ENCODE measurements at places on chromosomes 4 and X.

- no peak for DNase-seq
These were observed 21.0 kb upstream of the RASGEF1B start for GRCh38 chr4:81492606-81493230.

GRCh38 chrX:13151828-13152517, 107.6 kb upstream of the FAM9C start:
- DNase-seq, result no peak

DNA sequence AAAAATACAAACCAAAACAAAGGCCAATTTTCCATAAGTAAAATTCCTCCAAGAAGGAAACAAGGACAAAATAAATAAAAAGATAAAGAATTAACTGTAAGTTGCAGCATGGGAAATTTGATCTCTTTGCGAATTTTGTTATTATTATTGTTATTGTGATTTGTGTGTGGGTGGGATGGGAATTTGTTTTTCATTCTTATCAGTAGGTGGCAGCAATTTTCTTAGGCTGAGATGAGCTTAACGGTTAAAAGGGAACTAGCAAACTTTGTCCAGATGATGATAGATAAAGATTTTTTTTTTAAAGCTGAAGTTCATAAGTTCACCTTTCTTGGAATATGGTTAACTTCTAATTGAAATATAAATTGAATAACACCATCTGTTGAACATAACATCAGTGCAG, 83.2 kb upstream of the IL1RAPL2 start:
- no peak for DNase-seq

- no peak for DNase-seq
These were observed 166.0 kb downstream of the FRMPD4 start for GRCh38 chrX:12304261-12304660.

GRCh38 chrX:152926279-152926678, 28.4 kb downstream of the ZNF185 start:
- DNase-seq, result peak; percentile 48

DNA sequence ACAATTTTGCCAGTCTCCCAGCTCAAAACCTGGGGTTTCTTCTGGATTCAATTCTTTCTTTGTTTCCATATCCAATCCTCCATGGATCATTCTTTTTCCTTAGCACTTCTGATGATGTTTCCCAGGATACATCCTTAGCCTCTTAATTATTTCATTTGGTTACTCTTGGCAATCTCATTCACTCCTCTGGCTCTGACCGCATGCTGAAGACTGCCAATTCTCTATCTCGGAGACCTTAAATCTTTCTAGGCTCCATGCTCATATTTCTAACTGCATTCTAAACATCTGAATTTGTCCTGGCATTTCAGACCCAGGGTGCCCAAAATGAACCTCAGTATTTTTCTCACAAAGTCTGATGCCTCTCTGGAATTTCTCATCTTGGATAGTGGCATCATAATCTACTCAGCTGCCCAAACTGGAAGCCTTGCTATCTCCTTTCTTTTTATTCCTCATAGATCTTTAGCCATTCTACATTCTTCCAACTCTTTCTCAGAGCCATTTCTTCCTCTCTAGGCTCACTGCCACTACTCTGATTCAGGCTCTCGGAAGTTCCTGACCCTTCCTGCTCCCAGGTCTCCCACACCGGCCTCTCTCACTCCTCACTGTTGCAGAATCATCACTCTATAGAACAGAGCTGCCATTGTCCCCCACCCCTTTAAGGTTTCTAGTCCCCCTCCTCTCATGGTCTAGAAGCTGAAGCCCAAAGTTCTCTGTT, 290.2 kb downstream of the CAMK2D start:
- no peak for DNase-seq

DNA sequence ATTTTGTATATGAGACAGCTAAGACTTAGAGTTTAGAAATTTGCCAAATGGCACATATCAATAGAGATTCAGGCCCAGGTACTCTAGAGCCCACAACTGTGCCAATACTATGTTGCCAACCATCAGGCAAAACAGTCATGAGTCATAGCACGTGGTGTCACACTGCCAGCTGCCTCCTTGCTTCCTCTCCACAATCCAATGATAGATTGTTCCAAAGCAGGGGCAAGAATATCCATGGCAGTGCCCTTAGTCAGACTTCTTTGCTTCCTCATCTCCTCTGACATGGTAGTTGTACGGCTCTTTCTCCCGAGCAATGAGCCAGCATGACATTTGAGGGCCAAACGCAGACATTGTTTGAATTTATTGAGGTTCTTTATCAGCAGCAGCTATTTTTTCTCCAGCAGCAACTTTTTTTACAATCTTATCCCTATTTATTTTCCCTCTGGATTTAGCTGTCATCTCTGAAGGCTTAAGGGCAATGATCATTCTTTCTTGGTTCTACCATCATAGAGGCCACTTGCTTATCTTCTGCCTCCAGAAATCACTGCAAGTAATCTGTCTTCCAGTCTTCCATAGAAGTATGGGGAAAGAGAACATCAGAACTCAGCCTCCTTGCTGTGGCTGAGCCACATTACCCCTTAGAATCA, 169.7 kb downstream of the COL4A6 start:
- DNase-seq, result no peak

DNA sequence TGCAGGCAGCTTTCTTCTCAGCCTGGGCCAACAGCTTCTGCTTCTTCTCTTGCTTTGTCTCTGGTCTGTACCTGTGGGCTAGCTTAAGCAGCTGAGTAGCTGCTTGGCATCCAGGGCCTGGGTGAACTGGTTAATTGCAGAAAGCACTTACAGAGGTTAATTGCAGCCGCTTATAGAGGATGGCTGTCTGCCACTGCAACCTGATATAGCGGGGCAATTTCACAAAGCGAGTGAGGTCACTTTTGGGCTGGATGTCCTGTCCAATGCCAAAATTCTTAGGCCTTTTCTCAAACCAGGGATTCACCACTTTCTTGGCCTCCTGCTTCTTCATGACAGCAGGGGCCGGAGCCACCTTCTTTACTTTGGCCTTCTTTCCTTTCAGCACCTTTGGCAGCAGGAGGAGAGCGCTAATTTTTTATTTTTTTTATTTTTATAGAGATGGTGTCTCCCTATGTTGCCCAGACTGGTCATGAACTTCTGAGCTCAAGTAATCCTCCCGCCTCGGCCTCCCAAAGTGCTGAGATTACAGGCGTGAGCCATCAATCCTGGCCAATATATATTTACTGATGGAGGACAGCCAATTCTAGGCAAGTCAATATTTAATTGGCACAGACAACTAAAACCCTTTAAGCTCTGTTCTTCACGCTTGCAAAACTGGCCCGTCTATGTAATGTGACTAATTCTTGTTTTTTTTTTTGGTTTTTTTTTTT, 61.0 kb downstream of the ENOPH1 start:
- DNase-seq, result no peak

DNA sequence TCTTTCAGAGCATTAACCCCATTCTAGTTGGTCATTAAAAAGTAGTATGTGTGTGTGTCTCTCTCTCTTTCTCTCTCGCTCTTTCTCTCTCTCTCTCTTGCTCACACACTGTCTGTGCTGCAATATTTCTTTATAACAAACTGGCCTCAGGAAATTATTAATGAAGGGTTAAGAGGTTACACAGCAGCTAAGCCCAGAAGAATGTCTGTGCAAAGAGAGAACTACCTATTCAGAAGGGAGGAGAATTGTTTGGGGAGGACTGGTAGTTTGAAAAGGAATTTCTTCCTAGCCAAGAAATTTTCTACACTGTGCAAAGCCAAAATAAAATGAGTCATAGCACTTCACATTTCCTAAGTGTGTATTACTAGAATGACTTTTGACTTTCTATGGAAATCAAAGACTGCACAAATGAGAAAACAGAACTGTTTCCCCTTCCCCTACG, 22.2 kb downstream of the PDGFC start:
- DNase-seq, result no peak

GRCh38 chrX:150766351-150767044, 73.3 kb downstream of the MTMR1 start:
- no peak for DNase-seq

DNA sequence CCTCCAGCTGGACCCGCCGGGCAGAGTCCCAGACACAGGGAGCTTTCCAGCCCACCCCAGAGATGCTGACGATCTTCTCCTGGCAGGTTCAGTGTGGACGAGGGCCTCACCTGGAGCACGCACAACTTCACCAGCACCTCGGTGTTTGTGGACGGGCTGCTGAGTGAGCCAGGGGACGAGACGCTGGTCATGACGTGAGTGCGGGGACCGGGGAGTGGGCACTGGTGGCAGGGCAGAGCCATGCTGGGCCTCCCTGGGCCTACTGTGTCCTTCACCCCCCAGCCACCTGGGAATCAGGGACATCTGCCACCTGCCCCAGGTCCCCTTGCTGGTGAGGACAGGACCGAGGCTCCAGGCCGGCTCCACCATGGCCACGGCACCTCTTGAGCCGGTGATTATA, 235.6 kb downstream of the AFAP1 start:
- no peak for DNase-seq
